IPS DF 19.7 (cell line): ENCODE measurements at places on chromosomes 6 and 20.

- no peak for DNase-seq
These were observed 312.4 kb upstream of the ECI2 start for GRCh38 chr6:4447639-4448330.

DNA sequence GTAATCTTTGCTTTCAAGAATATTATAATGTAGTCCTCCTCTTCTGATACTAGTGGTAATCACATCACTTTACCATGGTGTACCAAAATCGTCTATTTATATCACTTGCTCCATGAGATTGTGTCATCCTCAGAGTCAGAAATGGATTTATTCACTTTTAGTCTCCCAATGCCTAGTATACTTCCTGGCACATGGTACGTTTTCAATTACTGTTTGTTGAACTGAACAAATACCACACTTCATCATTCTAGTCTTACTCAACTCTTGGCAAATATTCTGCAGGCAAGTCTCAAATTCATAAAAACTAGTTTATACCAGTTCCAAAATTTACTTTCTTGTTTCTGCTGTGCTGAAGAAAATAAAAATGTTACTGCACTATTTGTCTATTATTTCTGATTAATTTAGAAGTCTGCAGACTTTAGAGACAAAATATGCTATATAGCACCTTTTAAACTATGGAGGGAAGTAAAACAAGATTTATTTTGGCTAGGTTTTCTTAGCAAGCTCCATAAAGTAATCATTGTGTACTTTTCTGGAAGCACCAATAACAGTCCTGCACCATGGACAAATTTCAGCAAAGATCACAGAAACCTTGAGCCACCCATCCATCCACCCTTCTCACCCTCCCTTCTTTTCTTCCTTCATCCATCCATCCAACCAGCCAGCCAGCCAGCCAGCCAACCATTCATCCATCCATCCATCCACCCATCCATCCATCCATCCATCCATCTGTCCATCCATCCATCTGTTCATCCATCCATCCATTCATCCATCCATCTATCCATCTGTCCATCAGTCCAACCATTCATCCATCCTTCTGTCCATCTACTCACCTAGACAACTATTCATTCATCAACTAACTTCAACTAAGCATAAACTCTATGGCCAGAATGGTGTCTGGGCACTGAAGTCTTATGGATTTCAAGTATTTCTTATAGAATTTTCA lies 102.1 kb upstream of the STMND1 start:
- no peak for DNase-seq

- no peak for DNase-seq
These were observed 20.2 kb upstream of the PAQR8 start for GRCh38 chr6:52341561-52342260.

GRCh38 chr6:13038741-13039190 lies 289.6 kb downstream of the TBC1D7 start:
- no peak for DNase-seq

- DNase-seq: no peak
These were observed 22.2 kb upstream of the ADGRG6 start for GRCh38 chr6:142279350-142280180.

DNA sequence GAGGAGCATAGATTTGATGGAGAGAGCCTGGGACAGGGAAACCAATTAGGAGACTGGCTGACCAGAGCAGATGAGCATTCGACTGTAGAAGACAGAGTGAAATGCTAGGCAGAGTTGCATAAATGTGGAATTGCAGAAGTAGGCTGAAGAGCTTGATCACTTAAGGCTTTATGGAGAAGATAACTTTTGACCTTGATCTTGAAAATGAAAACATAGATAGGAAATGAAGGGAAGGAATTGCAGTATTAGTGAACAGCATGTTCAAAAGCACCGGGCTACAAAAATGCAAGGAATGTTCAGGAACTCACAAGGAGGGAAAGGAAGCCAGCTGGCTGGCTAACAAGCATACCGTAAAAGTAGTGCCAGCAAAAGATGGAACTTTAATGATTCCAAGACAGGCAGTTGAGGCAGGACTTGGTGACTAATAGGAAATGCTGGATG lies 20.5 kb upstream of the LTV1 start:
- no peak for DNase-seq

GRCh38 chr6:93471281-93471680 lies 51.9 kb upstream of the EPHA7 start:
- no peak for DNase-seq

- DNase-seq: no peak
These were observed 538 bp upstream of the ENPP1 start for GRCh38 chr6:131807321-131807643.

DNA sequence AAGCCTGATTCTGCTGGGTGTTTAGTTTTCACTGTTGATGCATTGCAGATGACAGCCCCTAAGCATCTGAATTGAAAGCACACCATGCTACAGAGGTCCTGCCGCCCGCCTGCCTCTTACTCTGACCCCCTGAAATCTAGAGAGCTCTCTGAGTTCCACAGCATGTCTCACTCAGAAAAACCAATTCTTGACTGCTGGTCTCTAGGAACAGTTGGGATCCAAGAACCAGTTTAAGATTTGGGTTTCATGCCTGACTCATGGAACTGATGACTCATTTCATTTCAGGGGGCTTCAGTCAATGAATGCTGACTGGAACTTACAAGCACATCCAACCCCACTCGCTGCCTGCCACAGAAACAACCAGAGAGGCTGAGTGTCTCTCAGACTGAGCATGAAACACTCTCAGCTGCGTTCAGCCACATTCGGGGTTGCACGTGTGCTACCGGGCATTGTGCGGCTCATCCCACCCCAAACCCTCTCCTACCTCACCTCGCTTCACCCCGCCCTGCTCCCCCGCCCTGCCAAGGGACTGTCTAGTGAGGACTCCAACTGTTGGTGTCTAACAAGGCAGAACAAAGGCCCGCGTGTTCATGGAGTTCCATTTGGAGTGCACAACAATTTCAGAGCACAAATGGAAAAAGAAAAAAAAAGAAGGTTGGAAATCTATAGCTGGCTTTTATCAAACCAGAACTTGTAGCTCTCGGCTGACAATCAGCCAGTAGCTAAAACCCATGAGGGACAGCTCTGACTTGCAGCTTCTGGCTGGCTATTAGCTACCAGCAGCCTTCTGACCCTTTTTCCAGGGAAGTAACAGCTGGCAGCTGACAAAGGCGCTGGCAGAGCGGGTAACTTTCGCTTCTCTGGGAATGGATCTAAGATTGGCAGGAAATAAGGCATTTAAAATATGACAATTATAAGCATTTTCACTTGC lies 20.0 kb upstream of the TRAF3IP2 start:
- no peak for DNase-seq

GRCh38 chr6:142184307-142184706 lies 37.2 kb downstream of the VTA1 start:
- DNase-seq: no peak

GRCh38 chr20:24673678-24674570 lies 204.5 kb downstream of the SYNDIG1 start:
- DNase-seq: no peak

- DNase-seq: no peak
These were observed 46.3 kb downstream of the GCNT2 start for GRCh38 chr6:10567256-10568026.

- DNase-seq: no peak
These were observed 39.0 kb upstream of the IFNGR1 start for GRCh38 chr6:137258170-137258569.

DNA sequence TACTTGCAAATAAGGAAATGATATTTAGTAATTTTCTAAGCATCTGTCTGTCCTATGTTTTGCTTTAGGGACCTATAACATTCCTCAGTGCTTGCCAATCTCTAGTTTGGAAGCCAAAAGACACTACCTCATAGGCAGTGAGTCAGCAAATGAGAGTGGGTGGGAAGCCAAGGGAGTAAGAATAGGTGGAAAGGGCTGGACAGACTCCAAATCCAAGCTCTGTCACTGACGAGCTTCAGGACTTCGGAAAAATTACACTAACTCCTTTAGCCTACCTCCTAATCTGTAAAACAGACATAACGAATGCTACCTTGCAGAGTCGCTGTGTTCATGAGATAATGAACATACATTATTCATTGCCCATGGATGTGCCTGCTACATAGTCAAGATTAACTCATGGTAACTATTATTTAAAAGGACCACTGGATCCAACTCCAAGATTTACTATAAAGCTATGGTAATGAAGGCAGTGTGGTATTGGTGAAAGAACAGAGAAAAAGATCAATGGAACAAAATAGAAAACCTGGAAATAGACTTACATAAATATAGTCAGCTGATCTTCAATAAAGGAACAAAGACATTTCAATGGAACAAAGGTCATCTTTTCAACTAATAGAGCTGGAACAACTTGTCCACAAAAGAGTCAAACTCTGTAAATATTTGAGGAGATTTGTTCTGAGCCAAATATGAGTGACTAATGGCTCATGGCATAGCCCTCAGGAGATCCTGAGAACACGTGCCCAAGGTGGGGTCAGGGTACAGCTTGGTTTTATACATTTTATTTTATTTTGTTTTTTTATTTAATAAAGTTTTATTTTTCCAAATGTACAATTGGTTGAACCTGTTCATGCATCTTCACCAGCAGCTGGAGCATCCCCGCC lies 64.1 kb downstream of the FAM50B start:
- no peak for DNase-seq

DNA sequence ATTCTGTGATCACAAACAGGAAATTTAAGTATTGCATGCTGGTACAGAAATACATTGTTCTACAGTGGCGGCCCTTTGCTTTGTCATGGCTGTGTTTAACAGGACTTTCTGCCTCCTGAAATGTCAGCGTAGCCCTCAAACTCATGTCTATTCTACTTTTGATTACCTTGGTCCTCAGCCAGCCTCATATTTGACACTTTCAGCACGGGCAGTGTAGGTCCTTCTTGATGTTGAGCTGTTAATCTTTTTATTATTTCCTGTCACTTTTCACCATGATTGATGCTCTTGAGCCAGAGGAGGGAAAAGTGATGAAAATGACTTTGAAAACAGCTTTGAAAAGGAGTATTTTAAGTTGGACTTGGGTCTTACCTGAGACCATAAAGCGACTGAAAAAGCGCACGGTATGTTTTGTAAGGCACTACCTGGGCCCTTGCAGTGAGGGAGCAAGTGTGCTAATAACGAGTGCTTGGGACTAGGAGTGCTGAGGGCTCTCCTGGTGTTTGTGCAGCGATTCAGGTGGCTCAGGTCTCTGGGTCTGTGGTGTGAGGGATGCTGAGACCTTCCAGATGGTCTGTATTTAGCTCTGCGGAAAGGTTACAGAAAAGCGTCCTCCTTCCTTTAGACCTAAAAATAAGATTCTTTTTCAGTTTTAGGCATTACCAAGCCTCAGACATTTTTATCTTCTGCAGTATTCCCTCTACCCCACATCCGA lies 45.2 kb upstream of the RREB1 start:
- DNase-seq: no peak

GRCh38 chr20:21509597-21510371 lies 4.1 kb downstream of the NKX2-2 start:
- DNase-seq: no peak

DNA sequence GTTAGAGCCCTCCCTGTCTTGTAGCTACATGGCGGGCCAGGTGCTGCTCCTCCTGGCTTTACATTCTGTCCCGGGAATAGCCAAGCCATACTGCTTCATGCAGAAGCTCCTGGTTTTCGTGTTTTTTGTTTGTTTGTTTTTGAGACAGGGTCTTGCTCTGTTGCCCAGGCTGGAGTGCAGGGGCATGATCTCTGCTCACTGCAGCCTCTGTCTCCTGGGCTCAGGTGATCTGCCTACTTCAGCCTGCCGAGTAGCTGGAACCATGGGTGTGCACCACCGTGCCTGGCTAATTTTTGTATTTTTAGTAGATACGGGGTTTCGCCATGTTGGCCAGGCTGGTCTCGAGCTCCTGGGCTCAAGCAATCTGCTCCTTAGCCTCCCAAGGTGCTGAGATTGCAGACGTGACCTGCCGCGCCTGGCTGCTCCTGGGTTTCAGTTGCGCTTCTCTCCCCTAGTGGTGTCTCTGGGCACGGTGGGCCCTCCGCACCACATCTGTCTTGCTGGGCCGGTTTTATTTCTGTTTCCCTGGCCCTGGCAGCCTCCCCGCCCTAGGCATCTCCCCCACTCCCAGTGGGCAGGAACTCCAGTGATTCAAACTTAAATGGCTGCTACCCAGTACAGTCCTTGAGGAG lies 12.9 kb downstream of the CDYL start:
- DNase-seq: no peak

- no peak for DNase-seq
These were observed 1405.1 kb upstream of the EYS start for GRCh38 chr6:67112120-67112519.

- DNase-seq: no peak
These were observed 41.0 kb upstream of the RAB23 start for GRCh38 chr6:57262901-57263694.

DNA sequence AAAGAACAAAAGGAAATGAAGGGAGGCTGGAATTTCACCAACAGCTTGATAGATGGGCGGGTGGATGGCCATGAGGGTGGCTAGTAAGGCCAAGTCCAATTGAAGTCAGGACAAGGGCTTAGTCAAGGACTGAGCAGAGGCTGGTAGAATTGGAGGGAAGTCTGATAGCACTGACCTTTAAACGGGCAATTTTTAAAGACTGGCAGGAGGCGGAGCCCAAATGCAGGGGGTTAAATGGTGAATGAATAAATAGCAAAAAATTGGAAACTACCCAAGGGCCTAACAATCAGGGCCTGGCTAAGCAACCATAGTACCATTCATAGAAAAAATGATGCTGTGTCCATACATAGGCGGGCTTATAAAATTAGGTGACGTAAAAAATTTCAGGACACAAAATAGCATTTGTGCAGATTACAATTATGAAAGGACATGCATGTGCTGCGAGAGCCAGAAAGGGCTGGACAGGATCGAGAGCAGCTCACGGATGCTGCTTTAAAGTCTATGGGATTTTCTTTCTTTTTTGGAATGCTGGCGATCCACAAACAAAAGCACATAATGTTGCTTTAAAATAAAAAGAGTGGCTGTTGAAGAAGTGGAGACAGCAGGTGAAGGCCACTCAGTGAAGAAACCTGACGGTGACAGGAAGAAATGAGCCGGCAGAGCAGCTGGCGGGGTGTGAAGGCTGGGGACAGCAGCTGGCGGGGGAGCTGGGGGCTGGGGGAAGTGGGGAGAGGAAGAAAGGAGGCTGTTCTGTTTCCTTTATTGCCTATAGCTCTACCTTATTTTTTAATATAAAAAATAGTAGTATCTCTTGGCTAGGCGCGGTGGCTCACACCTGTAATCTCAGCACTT lies 42.8 kb upstream of the TAF8 start:
- DNase-seq: no peak

DNA sequence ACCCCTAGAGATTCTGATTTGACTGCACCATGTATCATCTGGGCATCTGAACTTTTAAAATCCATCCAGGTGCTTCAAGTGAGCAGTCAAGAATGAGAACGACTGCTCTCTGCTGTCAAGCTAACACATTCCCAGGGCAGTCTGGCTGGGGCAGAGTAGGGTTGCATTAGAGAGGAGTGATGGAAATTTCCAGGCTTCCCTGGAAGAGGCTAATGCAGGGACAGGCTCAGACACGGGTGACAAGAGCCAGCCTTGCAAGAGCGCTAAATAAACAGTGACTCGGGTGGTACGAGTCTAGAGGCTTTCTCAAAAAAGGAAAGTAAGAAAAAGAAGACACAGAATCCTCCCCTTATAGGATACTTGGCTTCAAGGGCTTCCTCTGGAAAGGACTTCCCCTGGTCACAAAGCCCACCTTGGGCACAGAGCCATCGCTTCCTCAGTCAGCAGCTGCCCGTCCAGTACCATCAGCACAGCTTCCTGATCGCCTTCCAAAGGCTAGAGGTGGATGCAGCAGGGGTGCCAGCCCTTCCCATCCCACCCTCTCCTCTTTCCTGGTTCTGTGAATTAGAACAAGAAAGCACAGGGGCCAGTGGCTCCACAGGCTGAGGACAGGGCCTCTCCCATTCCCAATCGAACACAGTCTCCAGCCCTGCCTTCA lies 177.4 kb upstream of the RREB1 start:
- no peak for DNase-seq

- DNase-seq: no peak
These were observed 104.7 kb downstream of the JARID2 start for GRCh38 chr6:15350386-15351083.

- DNase-seq: no peak
These were observed 118.6 kb upstream of the UST start for GRCh38 chr6:148628251-148628650.
